ENCODE measurements at places on chromosomes 4 and X. TPM values are rescaled to one million over a fixed set of nuclear protein-coding genes. Genes with fewer than 3 reads are reported as not detected.

The KLF8 gene
- not detected for total RNA-seq

The PARM1 gene
- not detected for total RNA-seq

The ARHGAP10 gene
- total RNA-seq = 20.1 TPM

The NLRP2B gene
- under 0.01 TPM for total RNA-seq

The RBMX2 gene
- 19.5 TPM for total RNA-seq

The NAP1L2 gene
- 0.65 TPM for total RNA-seq

The GRIA2 gene
- not detected for total RNA-seq

The NHSL2 gene
- total RNA-seq = 9.1 TPM

The JADE3 gene
- total RNA-seq = 12.0 TPM

The ADGRG2 gene
- not detected for total RNA-seq

The CCDC149 gene
- 13.0 TPM for total RNA-seq

The HERC3 gene
- 12.3 TPM for total RNA-seq

The METTL14 gene
- total RNA-seq = 16.7 TPM

The ANOS1 gene
- 0.97 TPM for total RNA-seq

All from epithelial cell of umbilical artery (primary cell).